ENCODE measurements at places on chromosomes 1 and 21.

GRCh38 chr1:246219508-246220030 lies 287.5 kb downstream of the SMYD3 start:
- no peak for DNase-seq

DNA sequence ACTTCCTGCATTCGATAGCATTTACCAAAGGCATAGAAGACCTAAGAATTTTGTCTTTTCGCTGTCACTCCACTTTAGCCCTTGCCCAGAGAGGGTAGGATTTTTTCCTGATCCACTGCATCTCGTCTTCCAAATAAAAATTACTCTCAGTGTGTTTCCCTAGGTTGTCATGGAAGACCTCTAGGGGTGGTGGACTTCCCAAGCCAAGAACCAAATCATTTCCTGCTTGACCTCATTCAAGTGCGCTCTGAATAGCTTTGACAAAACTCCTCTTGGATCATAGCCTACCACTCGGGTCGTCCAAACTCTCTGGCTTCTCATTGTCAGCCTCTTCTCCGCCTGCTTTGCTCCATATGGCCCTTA lies 431 bp upstream of the C1orf52 start:
- no peak for DNase-seq

DNA sequence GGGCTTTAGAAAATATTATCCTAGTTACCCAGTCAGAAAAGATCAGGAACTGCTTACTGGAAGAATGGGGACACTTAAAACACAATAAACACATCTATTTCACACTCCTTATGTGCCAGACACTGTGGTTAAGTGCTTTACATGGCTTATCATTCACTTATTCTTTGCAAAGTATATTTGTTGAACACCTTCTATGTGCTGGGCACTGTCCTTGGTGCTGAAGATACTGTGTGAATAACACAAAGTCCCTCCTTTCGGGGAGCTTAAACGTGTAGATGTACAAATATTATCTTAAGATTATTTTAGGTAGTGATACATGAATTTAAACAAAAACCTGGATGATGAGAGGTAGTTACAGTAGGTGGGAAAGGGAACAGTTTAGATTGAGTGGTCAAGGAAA lies 169.3 kb downstream of the ST6GALNAC5 start:
- no peak for DNase-seq

- DNase-seq: no peak
Observed at GRCh38 chr1:240174734-240175133, 83.1 kb downstream of the FMN2 start.

DNA sequence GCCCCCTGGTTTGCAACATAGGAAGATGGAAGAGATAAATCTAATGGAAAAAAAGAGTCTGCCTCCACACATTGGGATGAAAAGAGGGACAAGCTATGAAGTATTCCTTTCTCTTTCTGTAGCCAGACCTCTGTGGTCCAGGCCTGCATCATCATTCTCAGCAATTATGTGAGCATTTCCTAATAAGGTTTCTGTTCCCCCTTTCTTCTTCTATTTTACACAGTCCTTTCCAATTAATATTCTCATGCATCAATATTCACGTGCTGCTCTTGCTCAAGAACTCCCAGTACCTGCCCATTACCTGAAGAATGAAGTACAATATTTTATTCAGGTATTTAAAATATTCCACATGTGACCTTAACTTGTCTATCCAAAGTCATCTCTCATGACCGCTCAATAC lies 8.2 kb upstream of the SLC30A1 start:
- DNase-seq: no peak

- DNase-seq: no peak
Observed at GRCh38 chr1:172383536-172383935, 36.9 kb upstream of the C1orf105 start.

GRCh38 chr1:239243006-239243405 lies 143.4 kb upstream of the CHRM3 start:
- DNase-seq: no peak

GRCh38 chr1:55214934-55215193 lies 300 bp downstream of the USP24 start:
- DNase-seq: no peak

DNA sequence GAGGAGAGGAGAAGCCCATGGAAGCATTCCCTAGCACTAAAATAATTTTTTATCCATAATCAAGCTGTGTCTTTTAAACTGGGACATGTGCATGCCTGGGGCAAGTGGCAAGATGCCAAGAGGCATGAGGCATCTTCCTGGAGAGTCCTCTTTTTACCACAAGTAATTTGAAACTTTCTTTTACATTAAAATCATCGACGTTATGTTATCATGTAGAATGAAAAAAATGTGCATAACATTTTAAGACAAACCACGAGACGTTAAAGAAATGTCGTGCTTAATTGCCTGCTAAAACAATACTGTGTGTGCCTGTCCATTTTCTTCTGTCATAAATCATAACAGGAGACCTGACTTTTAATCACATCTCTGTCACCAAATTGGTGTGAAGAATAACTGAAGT lies 1.5 kb downstream of the STYXL2 start:
- DNase-seq: no peak

GRCh38 chr1:56235909-56236510 lies 343.4 kb downstream of the PLPP3 start:
- no peak for DNase-seq

GRCh38 chr1:9149837-9150581 lies 21.1 kb upstream of the GPR157 start:
- DNase-seq: no peak

DNA sequence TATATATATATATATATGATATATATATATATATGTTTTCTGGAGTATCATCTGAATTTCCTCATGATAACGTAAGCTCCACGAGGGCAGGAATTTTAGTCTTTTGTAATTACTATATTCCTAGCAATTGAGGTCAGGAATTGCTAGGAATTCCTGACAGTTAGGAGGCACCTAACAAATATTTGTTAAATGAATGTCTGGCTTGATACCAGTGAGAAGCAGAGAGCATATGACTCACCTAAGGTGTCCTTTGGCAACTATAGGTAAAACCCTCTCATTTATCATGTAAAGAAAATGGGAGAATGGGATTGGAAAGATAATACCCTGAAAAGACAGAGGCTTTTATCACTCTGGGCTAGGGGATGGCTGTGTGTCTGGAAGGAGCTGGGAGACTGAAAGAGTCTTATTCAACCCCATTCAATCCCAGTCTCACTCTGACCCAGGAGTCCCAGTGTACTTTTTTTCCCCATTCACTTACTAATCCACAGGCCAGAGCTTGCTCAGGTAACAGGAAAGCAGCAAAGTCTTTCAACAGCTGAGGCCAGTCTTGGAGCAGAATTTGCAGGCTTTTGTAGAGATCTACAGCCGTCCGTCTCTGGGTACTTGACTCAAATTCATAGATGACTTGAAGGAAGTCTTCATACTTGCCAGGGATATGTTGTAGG lies 71.2 kb downstream of the DAP3 start:
- no peak for DNase-seq

GRCh38 chr1:115592264-115592663 lies 49.5 kb upstream of the VANGL1 start:
- no peak for DNase-seq

- no peak for DNase-seq
Observed at GRCh38 chr1:201019321-201019977, 4.1 kb downstream of the KIF21B start.

- DNase-seq: no peak
Observed at GRCh38 chr1:168966217-168966616, 140.3 kb upstream of the ATP1B1 start.

- no peak for DNase-seq
Observed at GRCh38 chr1:54284781-54285529, 85.0 kb downstream of the MRPL37 start.

- no peak for DNase-seq
Observed at GRCh38 chr1:149986486-149987296, 23.8 kb downstream of the OTUD7B start.

GRCh38 chr1:211375146-211375818 lies 48.6 kb downstream of the TRAF5 start:
- DNase-seq: no peak

DNA sequence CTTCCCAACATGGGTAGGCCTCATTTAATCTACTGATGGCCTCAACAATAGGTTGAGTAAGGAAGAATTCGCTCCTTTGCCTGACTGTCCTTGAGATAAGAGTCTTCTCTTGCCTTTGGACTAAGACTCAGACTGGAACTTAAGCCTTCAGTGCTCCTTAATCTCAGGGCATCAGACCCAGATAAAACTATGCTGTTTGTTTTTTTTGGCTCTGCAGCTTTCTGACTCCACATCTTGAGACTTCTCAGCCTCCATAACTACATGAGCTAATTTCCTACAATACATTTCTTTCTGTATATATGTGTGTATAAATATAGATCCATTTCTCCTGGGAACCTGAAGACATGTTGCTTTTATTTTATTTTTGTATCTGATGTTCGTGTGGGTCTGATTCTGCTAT lies 1470.7 kb upstream of the PRMT6 start:
- DNase-seq: no peak

DNA sequence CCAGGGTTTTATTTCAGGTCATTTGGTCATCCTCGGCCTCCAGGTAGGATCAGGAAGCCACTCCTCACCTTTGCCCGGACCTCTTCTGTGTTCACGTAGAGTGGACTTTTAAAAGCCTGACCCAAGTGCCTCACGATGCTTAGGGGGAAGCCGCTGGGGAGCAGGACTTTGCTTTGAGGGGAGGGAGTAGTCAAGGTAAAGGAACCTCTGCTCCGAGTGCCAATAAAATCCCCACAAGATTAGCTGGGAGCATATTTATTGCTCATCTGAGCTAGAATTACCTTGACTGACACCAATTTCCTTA lies 603 bp upstream of the DHRS3 start:
- no peak for DNase-seq

GRCh38 chr1:34371829-34372532 lies 195.3 kb downstream of the C1orf94 start:
- no peak for DNase-seq

DNA sequence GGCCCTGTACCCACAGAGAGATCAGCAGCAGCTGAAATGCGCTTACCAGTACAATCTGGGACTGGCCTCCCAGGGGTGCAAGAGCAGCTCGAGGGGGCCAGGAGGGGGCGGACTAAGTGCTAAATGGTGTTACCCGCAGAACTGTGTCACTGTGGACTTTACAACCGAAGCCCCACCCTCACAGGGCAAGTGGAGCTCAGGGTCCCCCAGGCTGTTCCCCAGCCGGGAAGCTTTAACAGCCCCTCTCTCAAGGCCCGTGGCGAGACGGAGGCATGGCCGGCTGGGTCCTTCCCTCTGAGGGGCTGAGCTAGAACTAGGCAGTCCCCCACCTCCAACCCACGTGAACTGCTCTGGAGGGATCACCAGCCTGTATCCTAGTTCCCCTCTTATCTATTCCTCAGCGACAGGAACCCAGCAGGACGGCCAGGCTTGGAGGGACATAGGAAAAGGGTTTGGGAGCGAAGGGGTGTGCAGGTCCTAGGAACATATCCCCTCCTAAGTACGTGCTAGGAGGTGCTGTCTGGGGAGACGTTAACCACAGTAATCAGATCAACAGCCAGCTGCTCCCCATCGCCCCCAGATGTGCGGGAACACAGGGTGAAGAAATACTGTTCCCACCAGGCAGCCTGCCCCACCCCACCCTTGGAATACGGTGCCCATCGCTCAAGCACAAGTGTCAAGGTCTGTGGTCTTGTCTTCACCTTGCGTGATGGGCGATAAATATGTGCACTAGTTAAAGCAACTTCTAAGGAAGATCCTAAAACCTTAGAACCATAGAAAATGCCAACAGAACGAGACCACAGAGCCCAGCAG lies 24.4 kb downstream of the ZBTB17 start:
- DNase-seq: no peak

Data from frontal cortex (tissue), 4 donors.